ENCODE measurements at places on chromosomes 4 and X. TPM values are rescaled to one million over a fixed set of nuclear protein-coding genes. Genes with fewer than 3 reads are reported as not detected.
A peak's percentile ranks its signal among the peaks of the same experiment; 100 is the strongest.

DNA sequence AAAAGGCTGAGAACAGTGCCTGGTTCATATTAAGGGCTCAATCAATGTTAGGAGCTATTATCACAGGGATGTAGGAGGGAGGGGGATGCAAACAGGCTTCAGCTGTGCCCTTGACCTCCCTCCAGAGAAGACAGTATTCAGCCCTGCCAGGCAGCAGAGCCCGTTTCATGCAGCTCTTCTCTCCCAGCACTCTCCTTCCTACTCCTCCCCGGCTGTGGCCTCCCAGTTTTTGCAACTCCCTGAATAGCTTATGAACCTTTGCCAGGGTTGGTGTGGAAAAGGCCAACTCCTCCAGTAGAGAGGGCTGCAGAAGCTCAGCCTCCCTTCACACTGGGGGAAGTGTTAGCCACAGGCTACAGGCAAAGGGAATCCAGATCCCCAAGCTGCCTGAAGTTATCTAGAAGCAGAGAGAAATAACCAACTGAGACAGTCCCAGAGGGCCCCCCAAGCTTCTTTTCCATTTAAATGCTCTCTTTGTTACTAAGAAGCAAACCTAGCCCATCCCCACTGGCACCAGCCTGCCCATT, 31.7 kb upstream of the APLN start:
- DNase-seq: no peak

GRCh38 chrX:65726715-65727114, 59.3 kb downstream of the MSN start:
- DNase-seq: no peak

DNA sequence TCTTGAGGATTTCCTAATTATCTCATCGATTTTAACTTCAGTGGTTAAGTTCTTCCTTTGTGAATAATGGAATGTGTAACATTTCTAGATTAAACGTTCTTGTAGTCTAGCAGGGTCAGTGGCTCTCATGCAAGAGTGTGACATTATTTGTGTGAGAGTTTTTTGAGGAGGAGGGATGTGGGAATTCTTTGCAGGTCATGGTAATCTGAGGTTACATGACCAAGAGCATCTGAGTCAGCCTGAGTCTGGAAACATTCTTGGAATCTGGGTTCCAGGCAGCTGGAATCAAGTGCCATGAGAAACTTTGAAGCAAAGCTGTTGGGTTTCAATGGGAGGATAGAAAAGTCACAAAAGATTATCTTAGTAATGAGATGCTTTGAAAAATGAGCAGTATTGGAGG, 49.5 kb downstream of the GK start:
- no peak for DNase-seq

DNA sequence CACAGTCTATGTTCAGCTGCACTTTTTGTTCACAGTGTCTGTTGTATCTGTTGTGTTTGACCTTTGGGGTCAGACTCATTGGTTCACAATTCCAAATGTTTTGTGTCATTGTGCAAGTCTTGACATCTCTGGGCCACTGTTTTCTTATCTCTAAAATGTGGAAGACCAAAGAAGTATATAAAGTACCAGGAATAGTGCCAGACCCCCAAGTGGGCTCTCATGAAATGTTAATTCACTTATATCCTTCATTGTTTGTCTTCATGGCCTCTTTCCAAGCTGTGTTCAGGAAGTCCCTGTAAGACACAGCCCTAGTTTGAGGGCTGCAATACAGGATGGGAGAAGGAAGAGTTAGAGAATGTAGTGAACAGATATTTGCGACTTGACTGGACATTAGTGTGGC, 468.3 kb upstream of the BOD1L1 start:
- DNase-seq: no peak

DNA sequence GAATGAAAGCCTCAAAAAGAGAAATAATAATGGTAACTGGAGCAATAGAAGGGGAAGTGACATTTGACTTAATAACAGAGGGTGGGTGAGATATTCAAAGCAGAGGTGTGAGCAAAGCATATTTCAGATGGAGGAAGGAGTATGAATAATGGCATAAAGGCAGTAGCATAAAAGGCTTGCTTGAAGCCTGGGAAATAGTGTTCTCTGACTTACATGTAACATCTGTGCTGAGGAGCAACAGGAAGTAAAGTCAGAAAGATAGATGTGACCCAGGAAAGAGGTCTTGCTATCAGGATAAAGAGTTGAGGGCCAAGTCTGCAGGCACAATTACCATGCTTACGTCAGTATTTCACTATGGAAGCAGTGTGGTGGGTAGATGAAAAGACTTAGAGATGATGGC, 28.4 kb downstream of the ATP10D start:
- DNase-seq: no peak

Gene ZNF718
- 0.02 TPM for total RNA-seq

DNA sequence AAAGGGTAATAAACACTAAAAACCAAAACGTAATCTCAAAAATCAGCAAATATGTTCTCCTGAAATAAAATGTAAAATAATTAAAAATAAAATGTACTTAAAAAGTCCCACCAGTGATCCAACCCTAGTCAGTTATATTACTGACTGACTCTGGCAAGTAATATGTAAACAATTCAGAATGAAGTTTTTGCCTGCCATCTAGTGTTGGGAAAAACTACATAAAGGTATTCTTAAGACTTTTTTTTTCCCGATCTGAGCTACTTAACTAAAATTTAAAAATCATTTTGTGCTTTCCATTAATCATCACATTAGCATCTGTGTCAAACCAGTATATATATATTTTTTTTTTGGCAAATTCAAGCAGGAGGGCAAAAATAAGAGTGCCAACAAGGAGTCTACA, 24.0 kb downstream of the RCHY1 start:
- peak; percentile 42 for DNase-seq

DNA sequence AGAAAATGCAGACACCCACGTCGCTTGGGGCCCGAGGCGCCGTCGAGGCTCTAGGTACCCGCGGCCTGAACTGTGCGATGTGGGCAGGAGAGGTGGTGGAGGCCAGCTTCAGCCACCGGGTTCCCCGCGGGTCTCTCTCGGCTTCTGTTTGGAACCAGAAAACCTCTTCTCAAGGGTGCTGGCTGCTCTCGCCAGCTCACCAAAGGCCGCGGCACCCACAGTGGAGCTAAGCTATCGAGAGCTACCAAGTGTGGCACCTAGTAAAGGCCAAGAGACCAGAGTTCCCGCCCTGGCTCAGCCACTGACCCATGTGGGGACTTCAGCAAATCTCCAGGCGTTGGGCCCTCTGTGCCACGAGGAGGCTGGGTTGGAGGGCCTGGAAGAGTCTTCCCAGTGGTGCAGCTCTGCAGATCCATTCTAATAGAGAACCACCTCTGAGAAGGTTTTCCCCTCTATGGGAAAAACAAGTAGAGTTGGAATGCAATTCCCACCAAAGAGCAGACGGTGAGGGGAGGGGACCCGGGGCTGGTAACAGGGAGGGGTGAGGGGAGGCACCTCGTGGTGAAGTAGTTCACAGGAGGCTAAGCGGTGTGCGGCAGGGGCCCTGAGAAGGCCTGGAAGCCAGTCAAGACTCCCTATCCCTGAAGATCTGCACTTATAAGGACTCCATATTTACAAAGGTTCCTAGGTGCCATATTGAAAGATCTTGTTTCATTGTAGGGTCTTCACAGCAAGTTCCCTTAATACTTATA, 5.5 kb upstream of the HMGB3 start:
- DNase-seq: no peak
